ENCODE measurements at places on chromosomes 2 and 18.

DNA sequence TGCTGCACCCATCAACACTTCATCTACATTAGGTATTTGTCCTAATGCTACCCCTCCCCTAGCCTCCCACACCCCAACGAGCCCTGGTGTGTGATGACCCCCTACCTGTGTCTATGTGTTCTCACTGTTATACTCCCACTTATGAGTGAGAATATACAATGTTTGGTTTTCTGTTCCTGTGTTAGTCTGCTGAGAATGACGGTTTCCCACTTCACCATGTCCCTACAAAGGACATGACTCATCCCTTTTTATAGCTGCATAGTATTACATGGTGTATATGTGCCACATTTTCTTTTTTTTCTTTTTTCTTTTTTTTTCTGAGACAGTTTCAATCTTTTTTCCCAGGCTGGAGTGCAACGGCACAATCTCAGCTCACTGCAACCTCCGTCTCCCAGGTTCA, 284.1 kb upstream of the CYP26B1 start:
- DNase-seq, result no peak

GRCh38 chr18:34609986-34610648, 100.0 kb upstream of the DTNA start:
- no peak for DNase-seq

DNA sequence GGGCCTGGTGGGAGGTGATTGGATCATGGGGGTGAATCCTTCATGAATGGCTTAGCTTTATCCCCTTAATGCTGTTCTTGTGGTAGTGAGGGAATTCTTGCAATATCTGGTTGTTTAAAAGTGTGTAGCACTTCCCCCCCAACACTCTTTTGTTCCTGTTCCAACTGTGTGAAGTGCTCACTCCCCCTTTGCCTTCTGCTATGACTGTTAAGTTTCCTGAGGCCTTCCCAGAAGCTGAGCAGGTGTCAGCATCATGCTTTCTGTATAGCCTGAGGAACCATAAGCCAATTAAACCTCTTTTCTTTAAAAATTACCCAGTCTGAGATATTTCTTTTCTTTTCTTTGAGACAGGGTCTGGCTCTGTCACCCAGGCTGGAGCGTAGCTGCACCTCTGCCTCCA, 139.4 kb downstream of the RNF152 start:
- no peak for DNase-seq

DNA sequence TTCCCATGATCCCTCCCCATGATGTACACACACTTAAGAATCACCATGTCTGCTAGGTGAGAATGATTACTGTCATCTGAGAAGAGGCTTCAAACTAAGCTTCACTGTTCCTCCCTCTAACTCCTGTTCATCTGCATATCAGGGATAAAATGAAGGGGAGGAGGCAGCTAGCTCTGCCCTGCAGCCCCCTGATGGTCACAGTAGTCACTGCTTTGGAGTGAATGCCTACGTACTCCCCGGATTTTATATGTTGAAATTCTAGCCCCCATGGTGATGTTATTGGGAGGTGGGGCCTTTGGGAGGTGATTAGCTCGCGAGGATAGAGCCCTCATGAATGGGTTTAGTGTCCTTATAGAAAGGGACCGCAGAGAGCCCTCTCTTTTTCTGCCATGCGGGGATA, 156.4 kb downstream of the NCKAP5 start:
- DNase-seq, result no peak

DNA sequence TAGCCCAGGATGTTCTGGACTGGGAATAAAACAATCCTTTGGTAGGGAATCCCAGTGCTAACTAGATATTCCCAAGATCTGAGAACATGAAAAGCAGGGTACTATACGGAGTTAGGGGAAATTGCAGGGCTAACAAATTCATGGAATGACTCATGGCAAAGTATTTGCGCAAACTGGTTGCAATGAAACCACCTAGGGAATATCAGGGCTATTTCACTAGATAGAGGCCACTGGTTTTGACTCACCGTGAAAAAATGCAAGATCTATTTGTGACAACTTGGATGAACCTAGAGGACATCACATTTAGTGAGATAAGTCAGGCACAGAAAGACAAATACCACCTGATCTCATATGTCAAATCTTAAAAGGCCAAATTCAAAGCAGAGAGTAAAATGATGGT, 233.3 kb downstream of the MBD2 start:
- no peak for DNase-seq

GRCh38 chr2:1985571-1985970, 241.3 kb upstream of the PXDN start:
- no peak for DNase-seq

DNA sequence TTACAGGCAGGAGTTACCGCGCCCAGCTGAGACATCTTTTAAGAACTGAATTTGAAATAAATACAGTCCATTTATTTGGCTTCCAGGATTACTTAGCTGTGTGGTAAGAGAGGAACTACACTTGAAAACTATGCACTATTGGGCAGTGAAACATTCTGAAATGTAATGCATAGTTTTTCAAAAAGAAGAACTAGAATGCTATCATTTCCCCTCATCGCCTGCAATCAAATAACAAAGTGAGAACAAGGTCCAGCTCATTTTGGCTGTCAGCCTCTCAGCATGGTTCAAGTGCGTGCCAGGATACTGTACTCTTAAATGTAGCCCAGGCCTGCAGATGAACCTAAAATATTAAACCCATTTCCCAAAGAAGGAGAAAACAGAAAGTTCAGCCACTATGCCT, 76.6 kb upstream of the ARL5A start:
- DNase-seq, result no peak

DNA sequence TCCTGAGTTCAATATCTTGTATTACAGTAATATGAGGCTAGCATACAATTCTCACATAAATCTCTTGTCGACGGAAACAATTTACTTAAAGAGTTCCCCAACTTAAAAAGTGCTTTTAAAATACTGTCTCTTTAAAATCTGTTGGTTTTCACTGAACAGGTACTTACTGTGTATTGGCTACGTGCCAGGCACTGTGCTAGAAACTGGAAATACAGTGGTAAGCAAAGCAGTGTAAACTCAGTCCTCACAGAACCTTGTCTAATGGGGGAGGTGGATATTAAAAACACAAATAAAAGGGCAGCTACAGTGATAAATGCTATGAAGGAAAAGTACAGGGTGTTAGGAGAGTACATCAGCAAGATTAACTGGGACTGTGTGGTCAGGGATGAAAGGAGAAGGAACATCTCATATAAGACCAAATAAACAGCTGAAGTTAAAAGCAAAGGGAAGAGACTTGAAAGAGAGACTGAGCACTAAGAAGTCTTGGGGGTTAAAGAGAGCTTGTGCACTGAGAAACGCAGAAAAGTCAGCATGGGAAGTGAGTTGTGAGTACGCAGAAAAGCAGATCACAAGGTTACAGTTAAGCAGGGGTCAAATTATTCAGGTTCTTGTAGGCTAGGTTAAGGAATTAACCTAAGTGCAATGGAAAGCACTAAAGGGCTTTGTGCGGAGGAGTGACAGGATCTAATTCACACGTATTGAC, 52.5 kb downstream of the USP40 start:
- DNase-seq, result no peak

DNA sequence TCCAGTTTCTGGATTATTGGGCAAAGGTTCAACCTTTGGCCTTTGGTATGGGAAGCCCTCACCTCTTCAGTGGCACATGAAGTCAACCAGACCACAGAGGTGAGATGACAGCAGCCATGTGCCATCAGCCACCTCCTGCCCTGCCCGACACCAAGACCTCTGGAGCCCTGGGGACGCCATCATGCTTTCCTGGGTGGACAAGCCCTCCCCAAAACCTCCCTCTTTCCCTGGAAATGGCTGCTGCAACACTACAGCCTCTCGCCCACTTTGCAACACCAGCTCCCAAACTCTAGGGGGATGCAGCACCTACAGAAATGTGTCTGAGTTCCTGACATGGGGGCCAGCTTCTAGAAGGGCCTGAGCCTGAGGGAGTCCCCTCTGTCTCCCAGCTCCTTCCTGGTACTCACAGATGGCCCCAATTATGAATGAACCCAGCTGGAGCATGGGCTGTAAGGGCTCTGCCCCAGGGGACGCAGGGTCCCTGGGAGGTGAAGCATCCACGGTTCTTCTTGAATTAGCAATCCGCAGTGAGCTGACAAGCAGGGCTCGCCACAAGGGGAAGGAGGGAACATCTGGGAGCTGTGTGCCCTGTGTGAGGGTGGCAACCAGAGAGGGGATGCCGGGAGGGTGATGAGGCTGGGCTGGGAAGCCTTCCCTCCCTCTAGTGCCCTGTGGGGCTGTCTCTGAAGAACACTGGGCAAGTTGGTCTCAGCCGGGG, 268.5 kb upstream of the HDAC4 start:
- no peak for DNase-seq

- no peak for DNase-seq
Observed at GRCh38 chr2:152815634-152816257, 97.3 kb downstream of the ARL6IP6 start.

DNA sequence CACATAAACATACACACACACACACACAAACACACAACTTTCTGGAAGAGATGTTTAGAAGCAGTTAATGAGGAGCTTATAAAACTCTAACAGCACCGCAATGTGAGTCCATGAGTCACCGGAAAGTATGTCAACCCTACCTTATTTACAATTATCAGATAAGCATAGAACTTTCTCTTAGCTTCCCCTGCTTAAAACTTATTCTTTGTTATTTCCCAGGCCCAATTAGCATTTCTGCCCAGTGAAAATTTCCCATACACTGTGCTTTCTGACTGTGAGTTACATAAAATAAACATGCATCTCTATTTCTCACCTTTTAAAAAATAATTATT, 737.6 kb downstream of the LRP1B start:
- DNase-seq, result no peak

DNA sequence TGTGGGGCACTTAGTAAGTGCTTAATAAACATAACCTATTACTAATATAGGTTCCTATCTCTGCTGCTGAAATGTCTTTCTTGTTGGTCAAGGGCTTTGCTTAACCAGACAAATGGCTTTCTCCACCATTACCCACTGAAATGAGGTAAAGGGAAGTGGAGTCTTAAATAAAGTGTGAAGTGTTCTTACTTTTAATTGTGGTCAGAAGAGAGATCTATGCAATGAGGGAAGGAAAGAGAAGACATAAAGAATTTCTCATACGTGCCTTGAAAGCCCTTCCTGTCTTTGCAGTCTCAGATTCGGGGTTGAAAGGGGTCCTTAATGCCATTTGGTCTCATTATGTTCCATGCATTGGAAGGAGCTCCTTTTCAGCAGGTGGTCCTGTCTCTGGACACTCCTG, 6.9 kb upstream of the CXCR4 start:
- DNase-seq, result no peak

DNA sequence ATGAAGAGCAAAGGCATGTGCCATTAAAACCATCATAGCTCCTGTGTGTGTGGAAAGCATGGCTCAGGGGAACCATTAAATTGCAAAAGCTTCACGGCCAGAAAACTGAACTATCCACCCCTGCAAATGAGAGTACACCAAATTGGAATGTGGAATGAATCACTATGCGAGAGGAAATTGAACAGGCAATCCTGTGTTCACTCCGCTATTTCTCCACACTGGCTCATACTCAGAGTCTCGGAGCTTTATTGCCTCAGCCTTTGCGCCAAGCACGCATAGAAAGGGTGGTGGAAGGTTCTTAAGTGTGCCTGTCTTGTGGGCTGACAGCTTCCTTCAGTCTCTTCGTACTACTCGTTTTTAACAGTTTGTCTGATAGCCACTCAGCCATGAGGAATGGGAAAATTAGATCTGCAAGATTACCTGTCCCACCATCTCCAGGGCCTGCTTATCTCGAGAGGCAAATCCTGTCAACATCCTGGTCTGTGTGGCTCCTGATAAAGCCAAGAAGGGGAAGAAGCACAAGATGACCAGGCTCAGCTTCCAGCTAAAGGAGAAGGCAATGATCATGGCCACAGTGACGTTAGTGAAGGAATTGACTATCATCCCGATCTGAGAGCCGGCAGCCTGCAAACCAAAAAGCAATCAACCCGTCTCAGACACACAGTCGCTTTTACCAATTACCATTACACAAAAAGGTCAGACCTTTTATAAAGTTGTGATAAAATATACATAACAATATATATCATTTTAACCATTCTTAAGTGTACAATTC, 34.9 kb downstream of the G6PC2 start:
- DNase-seq, result no peak

- DNase-seq, result no peak
Observed at GRCh38 chr2:44926957-44927356, 14.5 kb upstream of the SIX3 start.

DNA sequence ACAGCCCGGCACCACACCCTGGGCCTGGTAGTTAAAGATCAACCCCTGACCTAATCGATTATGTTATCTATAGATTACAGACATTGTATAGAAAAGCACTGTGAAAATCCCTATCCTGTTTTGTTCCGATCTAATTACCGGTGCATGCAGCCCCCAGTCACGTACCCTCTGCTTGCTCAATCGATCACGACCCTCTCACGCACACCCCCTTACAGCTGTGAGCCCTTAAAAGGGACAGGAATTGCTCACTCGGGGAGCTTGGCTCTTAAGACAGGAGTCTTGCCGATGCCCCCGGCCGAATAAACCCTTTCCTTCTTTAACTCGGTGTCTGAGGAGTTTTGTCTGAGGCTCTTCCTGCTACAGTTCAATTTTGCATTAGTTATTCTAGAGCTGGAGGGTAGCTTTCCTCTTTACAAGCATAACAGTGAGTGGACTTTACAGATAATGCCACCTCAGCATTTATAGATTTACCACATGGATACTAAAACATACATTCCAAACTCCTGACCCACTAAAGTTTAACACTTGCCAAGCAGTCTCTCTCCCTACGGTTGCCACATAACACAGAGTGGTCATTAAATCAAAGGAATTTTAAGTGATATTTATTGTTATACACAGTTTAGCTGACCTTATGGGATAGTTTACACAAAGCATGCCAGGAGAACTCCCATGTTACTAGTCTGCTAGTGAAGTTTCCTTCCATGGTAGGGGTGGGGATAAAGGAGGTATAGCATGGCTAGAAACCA, 101.0 kb downstream of the EVA1A start:
- no peak for DNase-seq

- DNase-seq, result no peak
Observed at GRCh38 chr2:56369316-56369715, 185.5 kb downstream of the CCDC85A start.

DNA sequence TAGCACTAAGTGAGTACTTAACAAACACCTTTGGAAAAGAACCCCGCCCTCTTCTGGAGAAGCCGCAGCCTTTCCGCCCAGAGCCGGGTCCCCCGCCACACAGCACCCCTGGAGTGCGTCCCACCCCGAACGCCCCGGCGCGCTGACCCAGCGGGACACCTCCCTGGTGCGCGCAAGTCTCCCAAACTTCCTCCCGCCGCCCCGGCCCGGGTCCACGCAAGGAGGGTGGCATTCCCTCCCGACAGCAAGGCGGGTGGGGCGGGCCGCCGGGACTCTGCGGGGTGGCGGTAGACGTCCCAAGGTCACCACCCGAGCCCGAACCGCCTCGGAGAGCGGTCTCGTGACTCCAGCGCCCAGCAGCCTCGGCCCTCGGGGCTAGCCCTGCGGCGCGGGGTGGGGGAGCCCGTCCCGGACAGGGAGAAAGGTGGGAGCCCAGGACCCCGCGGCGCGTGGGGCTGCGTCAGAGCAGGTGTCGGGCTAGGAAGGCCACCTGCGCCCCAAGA, 598 bp downstream of the CCDC93 start:
- DNase-seq, result no peak

DNA sequence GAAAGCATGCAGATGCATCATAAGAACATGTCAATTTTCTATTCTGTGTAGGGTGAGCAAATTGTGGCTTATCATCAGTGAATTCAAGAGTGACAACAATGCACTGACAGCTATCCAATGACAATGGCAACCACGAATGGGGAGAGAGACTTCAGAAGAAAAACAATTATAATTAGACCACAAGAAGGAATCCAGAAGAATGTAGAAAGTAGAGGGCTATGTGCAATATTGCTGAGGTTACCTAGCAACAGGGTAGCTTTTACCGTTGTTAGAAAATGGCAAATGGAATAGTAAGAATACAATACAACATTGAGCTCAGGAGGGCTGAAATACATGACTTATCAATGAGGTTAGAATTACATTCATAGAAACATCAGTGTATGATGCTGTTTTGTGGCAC, 71.1 kb upstream of the SESTD1 start:
- DNase-seq, result no peak

Data from stimulated activated CD4-positive, alpha-beta T cell treated with anti-CD3 and anti-CD28 coated beads, TNF-alpha, amount 100 ng/mL, for 24 hours (primary cell).